HT1080 (cell line): ENCODE measurements at places on chromosomes 5 and 9.

GRCh38 chr9:96655198-96655851 lies at the start of gene PRXL2C:
Gene PRXL2C (minus strand): TSS chr9:96655317. CDS start chr9:96655281, 36 bp downstream.
- peak; percentile 34 for DNase-seq

GRCh38 chr5:117084067-117084466 lies 509.4 kb upstream of the SEMA6A start:
- DNase-seq: no peak

DNA sequence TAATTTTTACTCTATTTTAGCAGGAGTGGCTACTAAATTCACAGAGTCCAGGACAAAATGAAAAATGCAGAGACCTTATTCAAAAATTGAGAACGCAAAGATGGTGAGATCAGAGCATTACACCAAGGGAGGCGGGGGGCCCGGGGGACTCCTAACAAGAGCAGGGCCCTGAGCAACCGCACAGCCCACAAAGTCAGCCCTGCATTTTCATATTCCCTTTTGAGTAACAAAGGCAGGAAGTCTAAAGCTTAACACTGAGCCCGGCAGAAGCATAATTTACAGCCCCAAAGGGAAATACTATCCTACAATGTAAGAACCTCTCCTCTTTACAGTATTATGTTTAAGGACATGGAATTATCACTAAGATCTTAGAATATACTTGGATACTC lies 69.4 kb downstream of the TLE1 start:
- DNase-seq: no peak

DNA sequence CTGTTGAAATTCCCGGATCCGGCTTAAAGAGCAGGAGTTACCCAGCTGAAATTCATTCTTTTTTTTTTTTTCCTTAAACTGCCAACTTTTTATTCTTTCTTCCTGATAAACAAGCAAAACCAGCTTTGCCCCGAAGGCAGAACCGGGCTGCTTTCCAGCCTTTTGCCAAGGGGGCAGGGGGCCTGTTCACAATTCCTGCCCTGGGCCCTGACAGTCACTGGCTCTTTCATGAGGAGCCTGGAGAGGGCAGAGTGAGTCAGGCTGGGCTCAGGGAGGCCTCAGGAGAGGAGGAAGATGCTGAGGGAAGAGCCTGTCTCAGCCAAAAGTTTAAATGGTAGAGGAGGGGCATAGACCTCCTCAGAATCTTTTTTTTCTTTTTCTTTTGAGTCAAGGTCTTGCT lies 4.8 kb downstream of the GLIPR2 start:
- peak; percentile 36 for DNase-seq
